ENCODE measurements at places on chromosomes 1 and 21.

GRCh38 chr1:83705091-83705490 lies 293.8 kb downstream of the TTLL7 start:
- DNase-seq, result no peak

DNA sequence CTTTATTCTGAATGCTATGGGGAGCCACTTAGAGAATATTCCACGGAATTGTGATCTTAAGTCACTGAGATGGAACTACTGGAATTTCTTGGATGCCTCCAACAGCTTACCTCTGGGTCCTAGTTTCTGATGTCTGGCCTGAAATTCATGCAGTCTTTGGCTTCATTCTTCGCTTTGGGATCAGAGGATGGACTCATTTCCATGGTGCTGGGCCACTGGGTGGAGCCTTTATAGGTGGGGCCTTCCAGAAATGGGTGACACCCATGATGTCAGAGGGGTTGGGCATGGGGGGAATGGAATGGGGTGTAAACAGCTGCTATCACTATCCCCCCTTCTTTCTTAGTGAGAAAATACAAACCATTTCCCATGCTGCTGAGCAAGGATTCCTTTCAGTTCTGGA lies 73.7 kb upstream of the FGGY start:
- peak; percentile 29 for DNase-seq

GRCh38 chr1:92817986-92818764 lies 13.7 kb upstream of the RPL5 start:
- DNase-seq, result peak; percentile 21

DNA sequence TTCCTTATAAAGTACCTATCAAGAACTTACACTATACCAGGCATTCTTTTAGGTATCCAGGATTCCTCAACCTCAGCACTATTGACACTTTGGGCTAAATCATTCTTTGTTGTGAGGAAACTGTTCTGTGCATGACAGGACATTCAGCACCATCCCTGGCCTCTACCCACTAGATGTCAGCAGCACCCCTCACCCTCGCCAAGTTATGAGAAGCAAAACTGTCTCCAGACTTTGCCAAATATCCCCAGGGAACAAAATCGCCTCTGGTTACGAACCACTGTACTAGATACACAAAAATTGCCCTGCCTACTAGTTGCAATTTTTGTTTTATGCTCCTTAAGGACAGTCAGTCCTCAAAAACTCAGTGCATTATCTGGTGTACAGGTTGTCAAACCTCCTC lies 35.7 kb downstream of the PALMD start:
- DNase-seq, result no peak

DNA sequence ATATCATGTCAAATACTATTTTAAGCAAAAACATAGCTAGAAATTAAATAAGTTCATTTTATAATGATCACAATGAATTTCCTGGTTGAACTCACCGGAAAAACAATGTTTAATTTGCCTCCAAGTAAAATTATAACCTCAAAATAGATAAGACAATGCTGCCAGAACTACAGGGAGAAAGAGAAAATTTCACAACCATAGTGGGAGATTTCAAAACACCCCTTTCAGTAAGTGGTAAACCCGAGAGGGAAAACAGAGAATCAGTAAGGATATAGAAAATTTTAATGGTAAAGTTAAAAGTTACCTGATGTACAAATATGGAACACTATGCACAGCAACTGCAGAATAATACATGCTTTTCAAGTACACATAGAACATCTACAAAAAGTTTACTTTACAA lies 43.2 kb upstream of the PLA2G4A start:
- no peak for DNase-seq

DNA sequence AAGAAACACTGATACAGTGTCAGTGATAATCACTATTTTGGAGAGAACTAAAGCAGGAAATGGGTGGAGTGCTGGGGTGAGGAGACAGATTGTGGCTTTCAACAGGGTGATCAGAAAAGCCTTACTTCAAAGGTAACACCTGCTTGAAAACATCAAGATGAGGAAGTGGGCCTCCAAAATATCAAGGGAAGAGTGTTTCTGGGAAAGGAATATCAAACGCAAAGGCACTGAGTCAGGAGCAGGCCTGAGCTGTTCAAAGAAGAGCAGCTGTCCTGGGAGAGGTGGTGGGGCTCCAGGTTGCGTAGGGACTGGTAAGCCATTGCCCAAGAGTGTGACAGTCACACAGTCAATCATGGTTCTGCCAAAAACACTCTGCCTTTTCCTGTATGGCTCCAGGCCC lies 47.1 kb upstream of the ATP1A1 start:
- DNase-seq, result no peak

- no peak for DNase-seq
Measured at GRCh38 chr1:226239421-226239820, 16.0 kb downstream of the MIXL1 start.

DNA sequence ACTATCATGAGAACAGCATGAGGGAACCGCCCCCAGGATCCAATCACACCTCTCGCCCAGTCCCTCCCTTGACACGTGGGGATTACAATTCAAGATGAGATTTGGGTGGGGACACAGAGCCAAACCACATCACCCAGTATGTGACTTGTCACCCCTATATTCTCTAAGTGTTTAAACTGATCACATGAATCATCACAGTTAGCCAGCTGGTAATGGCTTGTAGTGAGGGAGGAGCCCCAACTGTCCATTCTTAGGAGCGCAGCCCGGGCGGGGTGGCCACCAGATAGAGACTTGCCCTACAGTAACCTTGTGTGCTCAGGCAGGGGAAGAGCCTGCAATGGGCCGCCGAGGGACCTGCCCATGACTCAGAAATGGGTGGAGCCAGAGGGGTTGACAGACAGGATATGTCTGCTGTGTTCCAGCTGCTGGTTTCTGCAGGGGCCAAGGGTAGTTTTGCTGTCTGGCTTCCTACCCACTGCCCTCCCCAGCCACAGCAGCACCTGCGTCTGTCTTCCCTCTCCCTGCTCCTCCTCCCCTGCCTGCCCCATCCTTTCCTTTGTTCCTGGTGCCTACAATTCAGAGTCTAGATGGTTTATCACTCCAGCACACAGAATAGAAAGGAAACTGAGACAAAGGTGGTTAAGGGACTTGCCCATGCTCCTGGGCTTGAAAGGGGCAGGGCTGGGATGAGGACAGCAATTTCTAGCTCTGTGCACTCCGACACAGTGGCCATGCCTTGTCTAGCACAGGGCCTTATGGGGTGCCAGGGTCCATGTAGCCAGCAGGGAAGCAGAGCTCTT lies 9.2 kb downstream of the ABCG1 start:
- peak; percentile 86 for DNase-seq

DNA sequence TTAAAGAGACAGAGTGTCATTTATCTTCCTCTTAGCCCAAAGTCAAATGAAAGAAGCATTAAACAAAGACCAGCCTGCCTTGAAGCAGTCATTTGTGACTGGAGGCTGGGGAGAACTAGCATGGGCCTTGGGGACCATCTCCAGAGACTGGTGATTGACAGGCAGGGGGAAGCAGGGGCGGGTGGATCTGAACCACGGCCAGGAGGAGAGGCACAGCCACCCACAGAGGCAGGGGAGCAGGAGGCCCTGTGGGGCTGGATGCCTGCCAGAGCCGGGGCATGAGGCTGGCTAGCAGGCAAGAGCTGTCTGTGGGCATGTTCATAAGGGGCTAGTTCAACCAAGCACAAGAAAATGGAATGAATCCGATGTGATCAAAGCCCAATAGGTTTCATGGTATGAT lies 73.9 kb downstream of the PLXNA2 start:
- peak; percentile 61 for DNase-seq

DNA sequence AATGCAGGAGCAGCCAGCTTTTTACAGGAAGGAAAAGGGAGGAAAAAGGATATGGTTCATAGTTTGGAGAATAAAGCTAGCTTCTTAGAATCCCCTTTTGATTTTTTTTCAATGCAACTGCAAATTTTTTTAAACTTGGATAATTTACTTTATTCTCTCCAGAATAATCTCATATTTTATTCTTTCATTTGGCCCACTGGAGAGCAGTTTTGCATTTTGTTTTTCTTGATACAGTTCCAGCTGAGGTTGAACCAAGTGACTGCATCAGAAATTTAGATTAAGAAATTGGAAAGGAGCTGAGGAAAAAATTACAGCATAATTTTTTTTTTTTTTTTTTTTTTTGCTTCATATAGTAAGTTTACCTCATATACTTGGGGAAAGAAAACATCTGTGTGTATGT lies 22.8 kb downstream of the GABPA start:
- DNase-seq, result no peak

DNA sequence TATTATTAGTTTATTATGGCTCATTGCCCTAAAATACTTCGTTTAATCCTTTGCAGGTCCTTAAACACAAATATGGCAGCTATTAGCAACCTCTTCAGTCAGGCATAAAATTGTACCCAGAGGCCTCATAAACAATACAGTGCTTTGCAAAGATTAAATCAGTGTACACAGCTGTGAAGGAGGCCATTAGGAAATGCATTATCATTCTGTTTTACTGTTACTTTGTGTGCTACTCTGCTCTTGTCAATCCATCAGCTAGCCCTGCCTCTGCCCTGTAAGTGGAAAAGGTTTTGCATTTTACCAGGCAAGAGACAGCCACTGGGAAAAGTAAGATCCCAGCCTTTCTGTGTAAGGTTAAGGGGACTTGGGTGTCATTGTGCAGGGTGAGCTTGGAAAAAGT lies 415.7 kb upstream of the DAB1 start:
- DNase-seq, result no peak

- peak; percentile 46 for DNase-seq
Measured at GRCh38 chr1:155940482-155940992, 901 bp upstream of the RXFP4 start.

DNA sequence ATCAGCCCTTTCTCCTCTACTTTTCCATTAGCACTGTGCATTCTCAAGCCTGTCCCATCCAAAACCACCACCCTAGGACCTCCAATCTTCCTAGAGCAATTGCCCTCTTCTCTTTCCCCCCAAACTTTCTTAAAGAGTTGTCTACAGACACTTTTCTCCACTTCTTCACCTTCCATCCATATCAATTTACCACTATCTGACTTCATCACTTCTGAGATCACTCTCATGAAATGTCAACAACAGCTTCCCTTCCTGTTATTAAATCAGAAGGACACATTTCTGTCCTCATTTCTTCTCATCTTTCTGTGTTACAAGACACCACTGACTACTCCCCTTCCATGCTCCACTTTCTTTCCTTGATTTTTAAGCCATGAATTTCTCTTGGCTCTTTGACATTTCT lies 36.0 kb upstream of the CFAP298 start:
- DNase-seq, result no peak

GRCh38 chr21:33964706-33965325 lies 49.2 kb upstream of the ATP5PO start:
- no peak for DNase-seq

GRCh38 chr1:18948048-18948912 lies 8.2 kb downstream of the IFFO2 start:
- DNase-seq, result no peak

GRCh38 chr21:37061926-37062592 lies 10.8 kb downstream of the PIGP start:
- DNase-seq, result peak; percentile 48

GRCh38 chr1:50441183-50441582 lies 17.9 kb upstream of the DMRTA2 start:
- DNase-seq, result no peak

DNA sequence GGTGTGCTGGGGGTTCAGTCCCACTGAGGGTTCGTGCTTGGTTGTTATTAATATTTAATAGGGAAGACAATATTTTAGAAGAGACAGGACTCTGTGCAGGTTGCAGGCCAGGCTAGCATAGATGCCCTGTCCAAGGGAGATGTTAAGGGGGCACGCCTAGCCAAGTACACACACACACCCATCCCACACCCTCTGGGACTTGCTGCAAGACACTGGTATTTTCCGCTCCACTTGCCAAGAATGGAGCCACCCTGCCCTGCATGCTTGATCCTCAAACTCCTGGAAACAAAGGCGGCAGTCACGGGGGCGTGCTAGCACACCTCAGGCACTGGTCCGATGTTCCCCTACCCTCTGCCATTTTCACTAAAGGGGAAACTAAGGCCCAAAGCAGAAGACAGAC lies 99.1 kb downstream of the MRPL37 start:
- DNase-seq, result no peak

DNA sequence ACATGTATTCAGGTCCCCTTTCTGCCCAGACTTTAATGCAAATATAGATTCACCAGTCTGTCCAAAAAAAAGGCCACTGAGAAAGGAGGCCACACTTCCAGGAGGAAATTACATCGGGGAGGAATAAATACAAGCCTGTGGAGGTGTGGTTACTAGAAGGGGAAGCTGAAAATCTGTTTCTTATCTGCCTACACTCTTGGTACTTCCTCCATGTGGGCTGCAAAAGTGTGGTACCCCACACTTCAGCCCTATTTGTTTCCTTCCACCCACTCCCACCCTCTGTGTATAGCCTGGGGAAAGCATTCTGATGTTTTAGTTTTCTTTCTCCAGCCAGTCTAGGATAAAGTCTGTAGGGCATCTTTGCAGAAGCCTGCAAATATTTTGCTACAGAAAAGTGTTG lies 38.4 kb downstream of the UTP25 start:
- DNase-seq, result no peak

- no peak for DNase-seq
Measured at GRCh38 chr1:110005971-110006370, 21.4 kb downstream of the AHCYL1 start.

GRCh38 chr1:156949127-156949526 lies 28.7 kb downstream of the LRRC71 start:
- DNase-seq, result no peak

DNA sequence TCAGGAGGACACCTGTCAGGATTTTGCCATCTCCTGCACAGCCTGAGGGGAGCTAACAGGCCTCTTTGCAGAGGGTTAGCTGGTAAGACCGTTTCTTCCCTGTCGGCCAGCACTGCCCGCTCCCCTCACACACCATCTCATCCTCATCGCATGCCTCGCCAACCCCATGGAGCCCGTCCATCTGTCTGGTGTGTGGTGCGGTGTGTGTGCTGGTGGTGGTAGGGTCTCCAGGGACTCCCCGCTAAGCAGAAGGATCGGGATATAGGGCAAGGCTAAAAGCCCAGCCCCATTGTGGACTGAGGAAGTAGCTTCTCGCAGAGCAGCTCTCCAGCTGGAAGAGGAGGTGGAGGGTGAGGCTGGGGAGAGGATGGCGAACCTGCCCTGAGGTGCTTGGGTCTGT lies 6.8 kb upstream of the SFN start:
- DNase-seq, result no peak

GRCh38 chr1:219813294-219813693 lies 115.1 kb downstream of the SLC30A10 start:
- DNase-seq, result no peak

DNA sequence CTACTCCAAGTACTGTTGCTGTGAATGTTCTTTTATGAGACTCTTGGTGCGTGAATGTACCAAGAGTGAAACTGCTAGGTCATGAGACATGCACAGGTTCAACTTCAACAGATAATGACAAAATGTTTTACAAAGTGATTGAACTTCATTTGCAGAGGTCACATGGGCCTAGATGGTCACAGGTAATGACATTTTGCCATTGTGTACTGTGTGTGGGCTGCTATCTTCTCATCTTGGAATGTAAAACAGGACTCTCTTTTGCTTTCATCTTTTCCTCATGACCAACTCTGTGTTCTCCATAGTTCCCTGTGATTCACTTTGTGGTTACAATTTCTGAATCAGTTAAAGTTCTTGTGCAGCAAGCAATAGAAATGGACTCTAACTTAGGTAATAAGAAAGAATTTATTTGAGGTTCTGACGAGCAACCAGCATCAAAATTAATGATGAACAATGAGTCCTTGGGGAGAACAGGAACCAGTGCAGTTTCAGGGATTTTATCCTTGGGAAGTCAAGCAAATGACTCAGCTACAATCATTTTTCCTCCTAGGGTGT lies 16.2 kb upstream of the TSNAX start:
- DNase-seq, result no peak

All from femur (tissue), 1 donor.